Activated CD4-positive, alpha-beta T cell treated with anti-CD3 and anti-CD28 coated beads for 24 hours (primary cell): ENCODE measurements at places on chromosomes 1 and 21.
A peak's percentile ranks its signal among the peaks of the same experiment; 100 is the strongest.

- no peak for DNase-seq
Observed at GRCh38 chr1:25668931-25669573, 52.5 kb downstream of the MAN1C1 start.

DNA sequence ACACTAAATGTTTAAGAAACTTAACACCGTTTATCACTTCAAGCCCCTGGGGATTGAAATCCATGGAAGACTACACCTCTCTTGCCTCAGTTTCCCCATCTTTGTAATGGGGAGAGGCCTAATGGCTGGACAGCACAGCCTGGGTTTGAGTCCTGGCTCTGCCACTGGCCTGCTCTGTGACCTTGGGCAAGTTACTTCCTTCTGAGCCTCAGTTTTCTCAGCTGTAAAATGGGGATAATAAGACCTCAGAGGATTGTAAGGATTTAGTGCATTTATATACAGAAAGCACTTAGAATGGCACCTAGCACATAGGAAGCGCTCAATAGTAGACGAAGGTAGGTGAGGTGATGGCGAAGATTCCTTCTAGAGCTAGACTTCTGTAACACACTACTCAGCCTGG lies 5.5 kb downstream of the AGTRAP start:
- no peak for DNase-seq

DNA sequence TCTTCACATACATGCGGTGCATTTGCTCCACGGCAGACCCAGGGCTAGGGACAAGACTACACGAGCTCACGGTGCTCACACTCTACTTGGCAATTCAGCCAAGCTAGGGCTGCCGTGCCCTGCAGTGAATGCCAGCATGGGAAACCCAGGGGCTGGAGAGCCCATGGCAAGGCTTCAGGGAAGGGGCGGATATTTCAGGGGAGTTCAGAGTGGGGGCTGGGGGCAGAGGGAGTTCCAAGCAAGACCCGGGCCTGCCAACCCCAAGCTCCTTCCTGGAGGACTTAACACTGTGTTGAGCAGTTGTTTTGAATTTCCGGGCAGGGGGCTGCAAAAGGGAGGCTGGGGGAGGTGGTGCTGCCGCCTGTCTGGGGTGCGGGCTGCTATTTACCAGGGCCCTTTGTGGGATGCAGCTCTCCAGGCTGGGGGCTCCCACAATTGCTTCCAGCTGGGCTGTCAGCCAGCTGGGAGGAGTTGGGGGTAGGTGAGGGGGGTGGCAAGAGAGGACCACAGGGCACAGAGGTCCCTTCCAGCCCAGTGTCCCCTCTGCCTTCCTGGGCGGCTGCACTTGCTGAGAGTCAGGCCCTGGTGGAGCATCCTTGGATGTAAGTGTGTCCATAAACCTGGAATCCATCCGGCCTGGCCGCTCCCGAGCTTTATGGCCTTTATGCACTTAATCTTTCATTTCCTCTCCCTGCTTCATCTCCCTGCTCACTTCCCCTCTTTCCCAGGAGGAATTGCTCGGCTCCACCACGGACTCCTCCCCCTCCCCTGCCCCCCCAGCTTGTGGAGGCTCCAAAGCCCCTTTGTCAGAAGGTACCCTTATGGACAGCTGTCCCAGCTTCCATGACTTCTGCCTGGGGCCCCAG lies 55.8 kb upstream of the SSBP3 start:
- DNase-seq = no peak

DNA sequence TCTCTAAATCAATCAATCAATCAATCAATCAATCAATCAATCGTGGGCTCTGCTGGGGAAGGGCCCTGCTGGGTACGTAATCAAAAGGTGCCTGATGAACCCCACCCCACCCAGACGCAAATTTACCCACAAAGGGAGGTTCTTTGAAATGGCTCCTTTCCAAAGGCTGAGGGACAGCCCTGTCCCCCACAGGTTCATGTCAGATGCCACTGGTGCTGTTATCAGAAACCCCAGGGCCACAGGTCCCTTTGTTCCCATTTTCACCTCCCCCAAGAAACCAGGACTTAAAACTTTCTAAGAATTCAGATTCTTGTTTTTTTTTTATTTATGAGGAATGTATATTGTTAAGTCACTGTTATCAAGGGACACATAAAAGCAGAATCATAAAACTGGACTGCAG lies 14.2 kb downstream of the CHRNB2 start:
- no peak for DNase-seq

DNA sequence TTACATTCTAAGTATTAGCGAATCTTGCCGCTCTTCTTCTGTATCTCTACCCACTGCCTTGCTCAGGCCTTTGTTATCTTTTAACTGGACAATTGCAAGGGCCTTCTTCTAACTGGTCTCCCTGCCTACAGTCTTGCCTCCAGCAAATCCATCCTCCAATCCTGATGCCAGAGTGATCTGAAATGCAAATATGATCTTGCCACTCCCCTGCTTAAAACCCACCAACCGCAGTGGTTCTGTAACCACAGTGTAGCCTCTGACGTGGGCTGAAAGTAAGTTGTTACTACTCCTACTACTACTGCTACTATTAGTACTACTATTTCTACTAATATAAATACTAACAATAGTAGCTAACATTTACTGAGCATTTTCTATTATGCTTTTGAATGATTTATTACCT lies 12.4 kb downstream of the MOV10 start:
- no peak for DNase-seq

- no peak for DNase-seq
Observed at GRCh38 chr1:41626146-41626545, 141.7 kb upstream of the EDN2 start.

DNA sequence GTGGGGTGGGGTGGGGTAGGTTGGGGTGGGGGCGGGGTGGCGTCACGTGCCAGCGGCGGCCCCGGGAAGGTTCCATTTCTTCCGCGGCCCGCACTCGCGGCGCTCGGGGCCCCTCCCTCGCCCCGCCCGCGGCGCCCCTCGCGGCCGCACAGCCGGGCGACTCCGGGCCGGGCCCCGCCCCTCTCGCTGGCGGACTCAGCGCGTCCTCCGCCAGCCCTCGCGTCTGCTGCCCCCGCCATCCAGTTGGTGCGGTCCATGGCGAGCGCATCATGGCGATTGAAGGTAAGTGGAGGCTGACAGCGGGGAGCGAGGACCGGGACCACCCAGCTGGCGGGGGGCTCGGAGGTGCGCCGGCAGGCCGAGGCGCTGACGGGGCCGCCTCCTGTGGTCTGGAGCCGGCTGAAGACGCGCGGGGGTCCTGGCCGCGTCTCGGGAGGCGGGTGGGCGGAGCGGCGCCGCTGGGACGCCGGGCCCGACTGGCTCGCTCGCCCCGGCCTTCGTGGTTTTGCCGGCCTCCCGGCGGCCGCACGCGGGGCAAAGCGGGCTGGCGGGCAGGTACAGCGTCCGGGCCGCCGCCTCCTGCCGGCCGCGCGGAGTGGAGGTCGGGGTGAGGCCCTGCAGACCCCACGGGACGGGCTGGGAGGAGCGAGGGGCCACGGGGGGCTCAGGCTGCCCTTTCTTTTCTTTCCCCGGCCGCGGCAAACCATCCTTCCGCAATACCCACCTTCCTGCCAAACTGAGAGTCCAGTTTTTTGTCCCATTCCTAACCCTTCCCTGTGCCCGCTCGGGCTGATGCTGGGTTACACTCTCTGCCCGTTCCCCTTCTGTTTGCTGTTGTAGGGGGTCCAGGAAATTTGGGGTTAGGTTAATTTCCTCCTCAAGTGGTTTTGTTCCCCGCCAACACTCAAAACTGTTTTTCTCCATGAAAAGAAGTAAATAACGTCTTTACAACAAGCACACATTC lies at the start of gene SYT14:
SYT14 (plus strand) TSS at position 222 of the 964 bp plus-strand sequence; CDS start at position 270, 48 bp downstream.
- DNase-seq = no peak

DNA sequence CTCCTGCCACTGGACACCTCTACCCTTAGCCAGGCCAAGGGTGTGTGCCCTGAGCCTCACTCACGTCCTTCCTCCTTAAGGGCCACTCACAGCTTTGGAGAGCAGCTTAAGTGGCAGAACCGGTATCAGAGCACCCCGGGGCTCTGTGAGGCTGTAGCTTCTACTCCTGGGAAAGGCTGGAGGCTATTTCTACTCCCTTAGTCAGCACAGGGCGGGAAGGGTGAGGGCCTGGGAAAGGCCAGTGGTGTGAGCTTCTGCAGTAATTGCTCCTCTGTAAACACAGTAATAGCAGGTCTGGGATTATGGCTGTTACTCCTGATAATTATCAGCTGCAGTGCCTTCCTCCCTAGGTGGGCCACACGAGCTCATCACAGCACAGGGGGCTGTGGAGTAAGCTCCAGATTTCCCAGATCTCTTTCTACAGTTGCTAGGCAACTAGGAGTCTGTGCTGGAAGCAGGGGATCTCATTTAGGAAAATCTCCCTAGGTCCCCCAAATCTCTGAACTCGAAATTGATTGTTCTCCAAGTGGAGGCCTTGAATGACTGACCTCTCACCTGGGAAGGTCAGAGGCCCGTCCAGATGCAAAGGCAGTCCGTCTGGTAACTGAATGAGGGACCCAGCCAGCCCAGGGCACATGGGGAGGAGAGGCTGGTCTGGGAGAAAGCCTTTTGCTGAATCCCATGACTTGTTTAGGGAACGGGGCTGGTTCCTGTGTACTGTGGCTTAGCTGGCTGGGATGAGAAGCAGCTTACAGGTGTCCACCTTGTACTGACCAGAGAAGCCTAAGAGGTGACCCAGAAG lies 29.3 kb downstream of the IER5 start:
- DNase-seq = no peak

DNA sequence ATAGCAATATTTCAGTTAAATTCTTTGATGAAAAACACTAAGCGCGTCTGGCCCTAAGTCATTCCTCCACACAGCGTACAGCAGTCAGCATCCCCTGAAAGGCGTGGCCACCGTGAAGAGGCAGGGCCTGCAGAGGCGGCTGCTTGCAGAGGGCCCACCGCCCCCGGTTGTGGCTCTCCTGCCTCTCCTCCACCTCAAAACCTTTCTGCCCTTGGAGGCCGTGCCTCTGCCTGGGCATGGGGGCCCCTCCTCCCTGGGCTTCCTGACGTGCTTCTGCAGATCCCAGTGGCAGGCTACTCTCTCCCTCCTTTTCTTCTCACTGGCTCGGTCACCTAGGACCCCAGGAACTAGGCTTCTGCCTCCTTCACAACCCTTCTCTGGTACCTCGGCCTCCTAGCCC lies 16.2 kb downstream of the CLSTN1 start:
- DNase-seq = no peak

DNA sequence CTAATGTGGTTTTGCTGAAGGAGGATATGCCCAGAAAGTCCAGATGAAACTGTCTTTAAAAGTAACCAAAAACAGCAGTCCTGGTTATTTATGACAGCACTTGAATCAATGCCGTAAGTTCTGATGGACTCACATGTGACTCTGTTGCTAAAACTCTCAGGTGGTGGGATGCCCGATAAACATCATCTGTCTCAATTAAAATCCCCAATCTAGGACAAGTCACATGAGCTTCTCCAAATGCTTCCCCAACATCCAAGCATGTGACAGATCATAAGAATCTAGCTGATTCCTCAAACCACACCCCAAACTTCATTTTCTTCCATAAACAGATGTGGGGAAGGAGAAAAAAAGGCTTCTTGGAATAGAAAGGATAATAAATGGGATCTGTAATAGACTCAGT lies 786 bp upstream of the CTSK start:
- DNase-seq = no peak

DNA sequence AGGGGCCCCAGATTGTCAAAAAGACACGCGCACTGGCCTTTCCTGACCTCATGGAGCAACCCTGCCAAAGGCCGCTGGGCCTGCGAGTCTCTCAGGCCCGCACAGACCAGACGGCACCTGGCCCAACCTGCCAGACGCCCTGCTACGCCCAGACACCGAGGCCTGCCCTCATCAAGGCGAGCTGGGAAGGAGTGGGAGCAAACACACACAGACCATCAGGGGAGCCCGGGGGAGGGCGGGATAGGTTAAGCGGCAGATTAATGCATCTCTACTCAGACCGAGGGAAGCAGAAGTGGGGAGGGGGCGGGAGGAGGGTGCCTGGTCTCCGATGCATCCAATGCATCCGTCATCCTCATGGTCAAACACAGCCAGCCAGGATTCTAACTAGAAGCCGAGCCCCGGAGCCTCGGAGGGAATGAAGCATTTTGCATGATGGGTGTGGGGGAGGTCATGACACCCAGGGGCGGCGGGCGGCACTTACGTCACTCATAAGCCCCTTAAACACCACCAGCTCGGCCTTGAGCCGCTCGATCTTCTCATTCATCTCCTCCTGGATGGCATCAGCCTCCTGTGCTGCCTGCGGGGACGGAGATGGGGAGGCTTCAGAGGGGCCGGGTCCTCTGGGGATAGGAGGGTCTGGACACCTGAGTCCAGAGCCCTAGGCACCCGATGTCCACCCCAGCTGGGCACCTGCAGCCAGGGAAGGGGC lies 17.0 kb upstream of the ALDH4A1 start:
- DNase-seq = no peak

DNA sequence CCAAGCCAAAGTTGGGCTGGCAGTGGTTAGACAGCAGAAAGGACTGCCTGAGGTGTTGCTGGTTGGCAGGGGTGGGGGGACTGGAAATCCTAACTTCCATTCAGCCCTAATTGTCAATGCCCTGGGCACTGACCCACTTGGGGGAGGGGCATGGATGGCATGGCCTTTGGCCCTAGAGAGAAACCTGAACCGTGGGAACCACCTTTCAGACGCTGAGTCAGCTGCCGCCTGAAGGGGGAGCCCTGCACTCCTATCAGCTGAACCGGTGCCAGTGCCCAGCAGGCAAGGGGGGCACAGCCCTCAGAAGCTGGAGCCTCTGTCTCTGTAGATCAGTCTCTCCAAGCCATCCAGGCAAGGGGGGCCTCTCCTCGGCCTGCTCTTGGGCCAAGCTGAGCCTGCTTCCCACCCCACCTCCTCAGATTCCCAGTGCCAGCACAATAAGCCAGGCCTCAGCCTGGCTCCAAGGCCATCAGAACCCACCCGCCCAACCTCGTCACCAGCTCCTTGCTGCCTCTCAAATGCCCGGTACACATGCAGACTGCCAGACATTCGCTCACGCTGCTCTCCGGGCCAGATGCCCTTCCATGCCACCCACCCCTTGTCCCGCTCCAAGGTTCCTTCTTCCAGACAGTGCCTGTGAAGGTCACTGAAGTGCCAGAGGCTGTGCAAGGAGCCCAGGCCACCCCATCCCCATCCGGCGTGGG lies 11.6 kb downstream of the TINAGL1 start:
- peak; percentile 43 for DNase-seq

DNA sequence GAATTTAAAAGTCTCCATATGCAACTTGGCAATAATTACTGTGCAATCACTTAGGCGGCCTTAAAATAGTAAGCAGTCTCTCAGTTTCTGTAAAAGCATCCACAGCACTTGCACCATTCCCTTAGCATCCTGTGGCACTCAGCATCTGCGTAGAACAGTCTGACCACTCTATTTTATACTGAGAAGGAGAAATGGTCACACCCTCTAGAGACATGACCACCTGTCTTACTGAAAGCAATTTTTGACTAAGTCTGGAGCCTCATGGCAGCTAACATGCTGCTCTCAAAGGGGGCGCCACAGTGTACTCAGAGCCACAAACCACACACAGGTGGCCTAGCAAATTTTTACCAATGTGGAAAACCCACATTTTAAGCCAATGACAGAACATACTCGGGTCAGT lies 62.0 kb downstream of the KCNK1 start:
- no peak for DNase-seq
